Frontal cortex (tissue), 4 donors: ENCODE measurements at places on chromosomes 16 and 17.

- DNase-seq = no peak
Observed at GRCh38 chr16:23587726-23588125, 8.4 kb downstream of the NDUFAB1 start.

DNA sequence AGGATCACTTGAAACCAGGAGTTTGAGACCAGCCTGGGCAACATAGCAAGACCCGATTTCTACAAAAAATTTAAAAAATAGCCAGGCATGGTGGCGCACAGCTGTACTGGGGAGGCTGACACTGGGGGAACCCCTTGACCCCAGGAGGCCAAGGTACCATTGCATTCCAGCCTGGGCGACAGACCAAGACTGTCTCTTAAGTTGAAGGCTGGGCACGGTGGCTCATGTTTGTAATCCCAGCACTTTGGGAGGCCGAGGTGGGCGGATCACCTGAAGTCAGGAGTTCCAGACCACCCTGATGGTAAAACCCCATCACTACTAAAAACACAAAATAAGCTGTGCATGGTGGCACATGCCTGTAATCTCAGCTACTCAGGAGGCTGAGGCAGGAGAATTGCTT lies 74.9 kb downstream of the LITAF start:
- DNase-seq = no peak

- no peak for DNase-seq
Observed at GRCh38 chr17:51909971-51910370, 248.5 kb downstream of the CA10 start.

DNA sequence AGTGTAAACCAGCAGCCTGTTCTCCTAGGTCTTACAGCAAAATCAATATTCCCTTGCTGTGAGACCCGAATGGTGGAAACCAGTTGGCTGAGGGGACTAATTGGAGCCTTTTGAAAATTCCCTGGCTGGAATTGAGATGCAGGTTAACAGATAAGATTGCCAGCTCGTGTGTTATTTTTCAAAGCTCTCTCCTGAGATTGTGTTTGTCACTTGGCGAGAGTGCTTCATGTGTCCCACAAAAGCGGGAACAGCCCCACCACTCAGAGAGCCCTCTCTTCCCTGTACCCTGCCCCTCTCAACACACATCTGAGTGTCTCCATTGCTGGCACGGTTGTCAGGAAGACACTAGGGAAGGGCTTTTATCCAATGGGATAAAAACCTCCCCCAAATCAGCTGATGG lies 356.1 kb downstream of the CPPED1 start:
- DNase-seq = no peak

DNA sequence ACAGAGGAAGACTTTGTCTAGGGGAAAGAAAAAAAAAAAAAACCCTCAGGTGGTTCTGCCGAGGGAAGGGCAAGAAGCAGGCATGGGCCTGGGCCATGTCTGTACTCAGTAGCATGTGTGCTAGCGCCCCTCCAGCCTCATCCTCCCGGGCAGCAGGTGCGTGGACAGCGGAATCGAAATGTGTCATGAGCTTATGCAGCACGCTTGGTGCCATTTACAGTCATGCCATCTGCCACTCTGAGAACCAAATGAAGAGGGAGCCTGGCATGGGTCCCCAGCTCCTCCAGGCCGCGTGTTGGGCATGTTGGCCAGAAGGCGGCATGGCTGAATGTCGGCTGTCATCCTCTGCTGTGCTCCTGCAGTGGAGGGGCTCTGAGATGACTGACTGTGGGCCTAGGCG lies 31.4 kb downstream of the CRAMP1 start:
- DNase-seq = no peak

- no peak for DNase-seq
Observed at GRCh38 chr16:63244631-63245030, 1208.4 kb upstream of the CDH8 start.

DNA sequence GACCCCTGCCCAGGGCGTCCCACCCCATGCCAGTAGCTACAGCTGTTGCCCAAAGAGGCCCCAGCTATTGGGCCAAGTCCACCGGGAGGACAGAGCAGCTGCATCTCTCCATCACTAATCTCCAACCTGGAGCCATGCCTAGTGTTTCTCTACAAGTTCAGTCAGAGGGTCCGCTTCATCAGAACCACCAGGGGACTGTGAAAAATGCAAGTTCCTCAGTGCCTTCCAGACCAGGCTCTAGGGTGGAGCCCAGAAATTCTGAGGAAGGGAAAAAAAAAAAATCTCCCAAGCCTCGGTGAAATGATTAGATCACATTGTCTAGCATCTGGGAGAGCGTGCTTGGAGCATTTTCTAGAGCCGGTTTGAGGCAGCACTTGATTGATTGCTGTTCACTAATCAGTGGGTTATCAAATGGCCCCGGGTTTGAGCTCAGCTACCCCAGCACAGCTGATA lies 22.4 kb upstream of the HERPUD1 start:
- no peak for DNase-seq

DNA sequence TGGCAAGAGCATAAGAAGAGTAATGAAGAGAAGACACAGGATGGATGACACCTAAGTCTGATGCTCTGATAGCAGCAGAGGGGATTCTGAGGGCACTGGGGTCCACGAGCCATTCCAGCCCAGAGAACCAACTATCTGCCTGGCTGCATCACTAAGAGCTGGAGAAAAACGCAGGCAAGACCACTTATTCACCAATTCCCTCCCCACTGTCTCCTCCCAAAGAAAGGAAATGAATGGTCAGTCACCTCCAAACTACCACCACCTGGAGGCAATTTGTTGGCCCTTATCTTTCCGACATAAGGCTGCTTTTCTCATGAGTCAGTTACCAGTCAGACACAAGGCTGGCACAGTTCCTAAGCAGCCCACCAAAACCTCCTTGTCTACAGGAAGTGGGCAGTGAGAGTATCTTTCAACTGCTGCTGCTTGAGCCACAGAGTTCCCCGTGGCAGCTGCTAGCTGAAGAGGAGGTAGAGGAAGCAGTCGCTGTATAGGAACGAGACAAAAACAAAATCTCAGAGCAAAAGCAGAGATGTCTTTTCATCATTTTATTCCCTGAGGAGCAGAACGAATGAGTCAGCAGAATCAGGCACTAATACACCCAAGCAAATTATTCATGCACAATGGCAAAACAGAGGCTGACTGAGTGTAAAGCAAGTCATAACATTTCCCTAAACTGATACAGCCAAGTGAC lies 111.1 kb downstream of the SMG6 start:
- no peak for DNase-seq

DNA sequence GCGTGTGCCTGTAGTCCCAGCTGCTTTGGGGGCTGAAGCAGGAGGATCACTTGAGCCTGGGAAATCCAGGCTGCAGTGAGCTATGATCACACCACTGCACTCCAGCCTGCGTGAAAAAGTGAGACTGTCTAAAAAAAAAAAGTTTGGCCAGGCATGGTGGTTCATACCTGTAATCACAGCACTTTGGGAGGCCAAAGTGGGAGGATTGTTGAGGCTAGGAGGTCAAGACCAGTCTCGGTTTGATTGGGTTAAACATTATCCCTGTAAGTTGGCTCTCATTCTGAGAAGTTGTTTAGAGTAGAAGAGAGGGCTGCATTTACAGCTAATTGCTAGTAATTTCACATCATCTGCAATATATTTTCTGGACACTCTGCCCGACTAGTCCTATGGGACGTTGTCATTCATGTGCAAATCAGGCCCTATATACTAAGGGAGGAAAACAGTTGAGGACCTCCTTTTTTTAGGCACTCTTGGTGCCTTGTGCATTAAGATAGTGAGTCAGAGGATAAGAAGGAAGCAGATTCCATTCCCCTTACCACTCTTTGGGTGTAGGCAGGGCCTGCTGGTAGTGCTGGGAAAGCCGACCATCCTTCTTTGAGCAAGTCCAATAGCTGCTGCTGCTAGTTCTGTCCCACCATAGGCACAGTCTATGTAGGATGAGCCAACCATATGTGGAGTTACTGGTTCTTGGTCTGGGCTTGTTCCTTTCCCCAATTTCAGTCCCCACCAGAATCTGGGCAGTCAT lies 18.7 kb downstream of the HMOX2 start:
- DNase-seq = no peak

DNA sequence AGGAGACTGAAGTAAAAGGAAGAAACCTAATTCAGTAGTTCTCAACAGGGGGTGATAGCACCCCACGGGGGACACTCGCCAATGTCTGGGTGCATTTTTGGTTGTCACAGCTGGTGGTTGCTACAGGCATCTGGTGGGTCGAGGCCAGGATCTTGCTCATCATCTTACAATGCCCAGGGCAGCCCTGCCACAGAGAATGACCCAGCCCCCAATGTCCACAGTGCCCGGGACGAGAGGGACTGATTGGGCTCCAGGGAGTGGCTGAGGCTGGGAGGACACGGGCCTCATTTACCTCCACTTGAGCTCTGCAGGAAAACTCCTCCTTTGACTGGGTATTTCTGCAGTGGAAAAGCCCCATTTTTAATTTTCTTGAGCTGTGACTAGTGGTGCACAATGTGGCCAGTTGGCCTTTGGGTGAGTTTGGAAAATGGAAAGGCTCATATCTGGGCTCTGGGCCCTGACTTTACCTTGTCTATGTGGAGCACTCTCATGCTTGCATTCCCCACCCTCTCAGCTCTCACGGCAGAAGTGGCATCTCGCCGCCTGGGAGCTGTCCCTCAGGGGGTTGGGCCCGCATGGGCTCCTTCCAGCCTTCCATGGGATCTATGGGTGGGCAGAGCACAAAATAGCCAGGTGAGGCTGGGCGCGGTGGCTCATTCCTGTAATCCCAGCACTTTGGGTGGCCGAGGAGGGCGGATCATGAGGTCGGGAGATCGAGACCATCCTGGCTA lies 37.7 kb upstream of the IRF8 start:
- no peak for DNase-seq

DNA sequence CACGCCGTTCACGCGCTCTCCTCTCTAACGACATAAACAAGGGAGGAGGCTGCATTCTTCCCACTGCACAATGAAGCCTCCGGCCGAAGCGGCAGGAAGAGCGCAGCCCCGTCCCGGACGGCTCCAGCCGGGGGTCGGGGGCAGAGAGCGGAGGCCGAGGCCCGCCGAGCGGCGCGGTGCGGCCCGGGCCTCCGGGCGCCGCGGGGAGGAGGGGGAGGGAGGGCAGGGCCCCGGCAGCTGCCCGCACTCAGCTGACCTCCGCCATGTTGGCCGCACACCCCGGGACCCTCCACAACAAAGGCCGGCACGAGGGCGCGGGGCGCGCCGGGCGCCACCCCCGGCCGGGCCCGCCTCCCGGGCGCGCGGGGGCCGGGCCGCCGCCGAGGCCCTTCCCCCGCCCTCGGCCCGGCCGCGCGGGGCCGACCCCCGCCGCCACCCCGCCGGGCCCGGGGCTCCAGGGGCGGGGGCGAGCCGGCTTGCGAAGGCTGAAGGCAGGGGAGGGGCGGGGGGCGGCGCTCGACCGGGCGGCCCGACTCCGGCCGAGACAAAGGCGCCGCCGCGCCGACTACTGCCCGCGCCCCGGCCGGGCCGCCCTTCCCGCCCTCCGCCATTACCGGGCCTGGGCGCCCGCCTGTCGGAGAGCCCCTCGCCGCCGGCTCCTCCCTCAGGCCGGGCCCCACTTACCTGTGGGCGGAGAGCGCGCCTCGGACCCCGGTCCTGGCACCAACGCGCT lies 527 bp downstream of the SIAH1 start:
- peak; percentile 89 for DNase-seq

GRCh38 chr17:41547921-41548843 lies 20.1 kb upstream of the KRT19 start:
- no peak for DNase-seq

- DNase-seq = no peak
Observed at GRCh38 chr16:69814561-69814960, 52.4 kb downstream of the WWP2 start.

DNA sequence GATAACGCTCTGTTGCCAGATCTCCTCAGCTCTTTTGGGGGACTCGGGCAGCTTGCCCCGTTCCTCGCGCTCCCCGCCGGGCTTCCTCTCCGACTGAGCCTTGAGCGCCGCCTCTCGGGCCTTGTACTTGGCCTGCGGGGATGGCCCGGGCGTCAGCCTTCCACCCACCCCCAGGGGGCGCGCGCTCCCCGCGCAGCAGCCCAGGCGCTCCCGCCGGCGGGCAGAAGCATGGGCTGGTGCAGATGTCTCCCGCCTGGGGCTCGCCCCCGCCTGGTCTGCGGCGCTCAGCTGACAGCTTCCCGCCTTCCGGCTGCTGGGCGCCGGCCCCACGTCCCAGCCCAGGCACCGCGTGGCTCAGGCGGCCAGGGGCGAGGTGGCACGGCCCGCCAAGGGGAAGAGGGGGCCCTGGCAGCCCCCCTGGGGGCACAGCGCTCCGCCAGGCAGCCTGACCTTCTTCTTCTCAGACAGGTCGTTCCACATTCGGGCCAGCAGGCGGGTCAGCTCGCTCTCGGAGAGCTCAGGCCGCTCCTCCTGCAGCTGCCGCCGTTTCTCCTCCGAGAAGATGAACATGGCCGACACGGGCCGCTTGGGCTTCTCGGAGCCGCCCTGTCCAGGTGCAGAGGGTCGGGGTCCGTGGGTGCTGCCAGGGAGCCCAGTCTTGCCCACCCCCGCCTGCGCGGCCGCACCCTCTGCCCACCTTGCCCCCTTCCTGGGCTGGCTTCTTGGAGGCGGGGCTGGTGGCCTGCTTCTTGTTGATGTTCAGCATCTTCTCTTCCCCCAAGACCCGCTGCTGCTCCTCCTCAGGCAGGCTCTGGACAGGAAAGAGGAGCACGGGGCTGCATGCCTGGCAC lies 8.9 kb downstream of the UBTF start:
- peak; percentile 94 for DNase-seq

DNA sequence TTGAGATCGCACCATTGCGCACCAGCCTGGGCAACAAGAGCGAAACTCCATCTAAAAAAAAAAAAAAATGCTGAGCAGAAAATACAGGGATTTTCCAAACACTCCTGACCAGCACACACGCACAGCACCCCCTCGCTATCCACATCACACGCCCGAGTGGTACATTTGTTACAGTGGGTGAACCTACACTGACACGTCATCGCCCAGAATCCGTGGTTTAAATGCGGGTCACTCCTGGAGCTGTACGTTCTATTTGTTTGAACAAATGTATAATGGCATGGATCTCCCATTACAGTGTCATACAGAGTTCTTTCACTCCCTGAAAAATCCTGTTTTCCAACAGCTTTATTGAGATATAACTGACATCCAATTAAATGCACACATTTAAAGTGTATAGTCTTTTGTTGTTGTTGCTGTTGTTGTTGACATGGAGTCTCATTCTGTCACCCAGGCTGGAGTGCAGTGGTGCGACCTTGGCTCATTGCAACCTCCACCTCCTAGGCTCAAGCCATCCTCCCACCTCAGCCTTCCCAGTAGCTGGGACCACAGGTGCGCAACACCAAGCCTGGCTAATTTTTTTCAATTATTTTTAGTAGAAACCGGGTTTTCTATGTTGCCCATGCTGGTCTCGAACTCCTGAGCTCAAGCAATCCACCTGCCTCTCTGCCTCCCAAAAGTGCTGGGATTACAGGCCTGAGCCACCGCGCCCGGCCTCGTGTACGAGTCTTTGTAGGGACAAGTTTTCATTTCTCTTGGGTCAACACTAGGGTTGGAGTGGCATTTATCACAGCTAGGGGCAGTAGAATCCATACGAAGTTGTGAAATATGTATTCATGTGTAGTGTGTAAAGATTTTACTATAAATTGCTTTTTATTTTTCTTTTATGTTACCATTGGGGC lies 4.4 kb upstream of the CARHSP1 start:
- DNase-seq = no peak
